Lung (tissue), 17 donors: ENCODE measurements at places on chromosomes 1 and 21.

- no peak for DNase-seq
Measured at GRCh38 chr1:54766726-54767125, 2.4 kb upstream of the PARS2 start.

- no peak for DNase-seq
Measured at GRCh38 chr1:237838904-237839534, 51.7 kb downstream of the ZP4 start.

GRCh38 chr21:40833184-40833583 lies 13.8 kb downstream of the DSCAM start:
- no peak for DNase-seq

DNA sequence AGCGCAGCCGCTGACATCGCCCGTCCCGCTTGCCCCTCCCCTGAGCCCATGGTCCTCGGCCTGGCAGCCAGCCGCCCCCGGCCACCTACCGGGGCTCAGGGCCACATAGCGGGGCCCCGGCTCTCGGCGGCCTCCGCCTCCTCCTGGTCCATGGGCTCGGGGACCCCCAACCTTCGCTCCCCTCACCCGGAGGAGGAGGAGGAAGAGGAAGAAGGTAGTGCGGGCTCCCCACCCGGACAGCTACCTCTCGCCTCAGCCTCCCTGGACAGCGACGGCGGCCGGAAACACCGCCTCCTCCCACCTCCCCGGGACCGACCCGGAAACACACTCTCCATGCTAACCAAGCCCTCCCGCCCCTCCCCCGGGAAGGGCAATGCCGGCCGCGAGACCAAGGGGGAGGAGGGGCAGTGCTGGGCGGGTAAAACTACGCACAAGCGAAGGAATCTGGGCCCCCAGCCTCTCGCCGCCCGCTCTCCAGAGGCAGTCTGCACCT lies at the start of gene KIAA0319L:
Gene KIAA0319L, minus strand, starts transcription at position 286 of the 493 bp plus-strand sequence. CDS start 2,912 bp downstream, outside the sequence.
- DNase-seq: no peak

DNA sequence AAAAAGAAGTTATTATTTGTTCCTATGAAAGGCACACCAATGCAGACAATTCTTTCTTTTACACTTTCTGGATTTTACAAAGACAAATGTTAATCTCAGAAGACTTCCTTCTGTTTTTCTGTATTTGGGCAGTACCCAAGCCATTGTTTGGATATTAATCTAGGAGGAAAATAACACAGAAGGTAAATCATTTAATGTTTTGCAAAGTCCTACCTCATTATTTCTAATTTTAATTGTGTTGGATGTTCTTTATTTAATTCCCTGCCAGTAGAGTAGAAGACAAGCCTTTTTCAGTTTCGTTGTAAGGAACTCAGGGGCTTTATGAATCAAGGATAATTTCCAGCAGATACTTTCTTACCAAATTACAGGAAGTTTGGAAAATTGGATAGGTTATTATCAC lies 118.3 kb downstream of the VPS13D start:
- no peak for DNase-seq

- DNase-seq: no peak
Measured at GRCh38 chr1:147377263-147378246, 135.1 kb downstream of the CHD1L start.

- DNase-seq: no peak
Measured at GRCh38 chr1:55338448-55338820, 123.3 kb upstream of the USP24 start.

DNA sequence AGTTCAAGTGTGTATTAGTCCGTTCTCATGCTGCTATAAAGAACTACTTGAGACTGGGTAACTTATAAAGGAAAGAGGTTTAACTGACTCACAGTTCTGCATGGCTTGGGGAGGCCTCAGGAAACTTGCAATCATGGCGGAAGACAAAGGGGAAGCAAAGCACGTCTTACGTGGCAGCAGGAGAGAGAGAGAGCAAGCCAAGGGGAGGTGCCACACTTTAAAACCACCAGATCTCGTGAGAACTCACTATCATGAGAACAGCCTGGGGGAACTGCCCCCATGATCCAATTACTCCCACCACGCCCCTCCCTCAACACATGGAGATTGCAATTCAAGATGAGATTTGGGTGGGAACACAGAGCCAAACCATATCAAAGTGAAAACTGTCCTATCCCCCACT lies 4.1 kb upstream of the MIS18A start:
- DNase-seq: no peak

DNA sequence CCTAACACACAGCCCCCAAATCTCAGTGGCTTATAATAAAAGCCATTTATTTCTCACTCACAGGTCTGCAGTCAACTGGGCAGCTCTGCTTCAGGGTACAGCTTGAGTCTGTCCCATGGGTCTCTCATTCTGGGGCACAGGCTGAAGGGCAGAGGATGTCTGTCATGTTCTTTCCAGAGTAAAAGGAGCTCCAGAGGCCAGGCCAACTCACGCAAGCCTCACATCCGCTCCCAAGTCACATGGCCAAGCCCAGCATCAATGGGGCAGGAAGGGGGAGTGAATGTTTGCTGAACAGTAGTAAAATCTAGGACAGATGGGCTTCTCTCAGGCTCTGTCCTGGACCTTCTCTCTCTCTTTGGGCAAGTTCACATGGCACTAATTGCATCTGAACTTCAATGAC lies 7.1 kb upstream of the SSBP3 start:
- DNase-seq: peak; percentile 80

DNA sequence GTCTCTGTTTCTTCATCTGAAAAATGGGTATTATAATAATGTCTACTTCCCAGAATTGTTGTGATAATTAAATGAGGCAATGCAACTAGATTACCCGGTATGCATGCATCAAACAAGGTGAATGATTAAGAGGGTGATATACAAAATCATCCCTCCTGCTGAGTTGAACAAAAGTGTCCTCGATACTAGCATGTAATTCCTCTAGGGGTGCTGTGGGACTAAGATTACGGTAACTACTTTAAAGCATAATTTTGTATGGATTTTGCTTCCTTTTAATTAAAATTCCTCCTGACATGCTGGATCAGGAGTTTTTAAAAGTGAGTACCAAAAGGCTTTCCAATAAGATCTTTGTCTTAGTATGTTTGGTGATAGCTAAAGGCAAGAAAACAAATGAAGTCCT lies 98.7 kb upstream of the PRMT6 start:
- no peak for DNase-seq

- no peak for DNase-seq
Measured at GRCh38 chr1:169630006-169630405, at the start of gene SELP. Gene SELP, minus strand, starts transcription at chr1:169630124. Its CDS starts 50 bp downstream, at chr1:169630074.

- peak; percentile 74 for DNase-seq
Measured at GRCh38 chr1:212452323-212453155, 19.8 kb downstream of the NENF start.

- DNase-seq: no peak
Measured at GRCh38 chr1:110471131-110471530, 20.2 kb downstream of the PROK1 start.

DNA sequence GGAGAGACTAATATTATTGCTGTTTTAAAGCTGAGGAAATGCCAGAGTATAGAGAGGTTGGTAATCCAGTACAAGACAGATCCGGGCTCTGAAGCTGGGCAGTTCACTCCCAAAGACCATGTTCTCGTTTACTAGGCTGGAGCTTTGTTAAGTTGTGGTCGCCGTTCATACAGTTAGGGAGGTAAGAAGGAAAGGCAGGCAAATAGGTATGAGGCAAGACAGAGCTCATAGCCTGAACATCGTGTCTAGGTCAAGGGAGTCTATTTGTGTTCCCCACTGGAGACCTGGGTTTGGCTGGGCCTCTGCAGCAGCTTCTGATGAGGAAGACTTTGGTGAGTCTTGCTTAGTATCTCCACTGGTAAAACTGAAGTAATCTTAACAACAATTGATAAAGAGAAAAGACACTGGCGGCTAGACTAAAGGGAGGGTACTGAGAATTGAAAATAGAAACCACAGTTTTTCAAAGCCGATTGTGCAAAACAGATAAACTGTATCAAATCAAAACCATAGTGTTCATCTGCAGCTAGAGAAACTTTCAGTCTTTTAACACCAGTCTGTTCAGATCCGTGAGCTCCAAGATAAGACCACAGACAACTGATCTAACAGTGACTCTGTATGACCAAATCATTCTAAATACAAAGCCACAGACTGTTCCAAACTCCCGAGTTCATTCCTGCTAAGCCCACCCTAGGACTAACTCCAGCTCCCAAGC lies 217.0 kb upstream of the FAM78B start:
- DNase-seq: no peak

- peak; percentile 88 for DNase-seq
Measured at GRCh38 chr1:245290836-245291235, 136.1 kb downstream of the KIF26B start.

- no peak for DNase-seq
Measured at GRCh38 chr1:205442051-205442725, 13.7 kb downstream of the BLACAT1 start.
